CD4-positive, alpha-beta T cell treated with Interleukin-21 for 1 hour (primary cell): ENCODE measurements at places on chromosomes 7 and 10.

- no peak for DNase-seq
These were observed 581.8 kb downstream of the GRID1 start for GRCh38 chr10:85784792-85785191.

GRCh38 chr7:129422727-129423126 lies 11.5 kb upstream of the STRIP2 start:
- DNase-seq: no peak

GRCh38 chr10:113970641-113971040 lies 73.0 kb upstream of the ADRB1 start:
- DNase-seq: no peak

GRCh38 chr10:77926566-77927401 lies at the start of gene DLG5:
Gene DLG5, minus strand, starts transcription at chr10:77926755. Its CDS starts 235 bp downstream, at chr10:77926520.
- peak; percentile 13 for DNase-seq

DNA sequence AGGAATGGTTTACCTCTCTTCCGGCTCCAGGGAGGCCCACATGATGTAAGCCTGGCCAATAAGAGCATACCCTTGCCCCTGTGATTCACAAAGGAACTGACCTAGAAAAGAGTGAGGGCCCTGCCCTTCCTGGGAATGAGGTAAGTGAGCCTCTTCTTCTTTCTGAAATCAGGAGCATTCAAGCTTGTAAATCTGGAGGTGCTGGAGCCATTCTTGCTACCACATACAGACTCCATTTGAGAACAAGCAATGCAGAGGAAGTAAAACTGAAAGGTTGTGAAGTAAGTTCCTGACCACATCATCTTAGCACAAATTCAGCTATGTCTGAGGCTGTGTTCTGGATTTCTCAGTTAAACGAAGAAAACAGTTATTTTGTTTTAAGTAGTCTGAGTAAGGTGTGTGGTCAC lies 132.2 kb downstream of the CD36 start:
- no peak for DNase-seq

- no peak for DNase-seq
These were observed 22.6 kb upstream of the ABLIM1 start for GRCh38 chr10:114680543-114681117.

DNA sequence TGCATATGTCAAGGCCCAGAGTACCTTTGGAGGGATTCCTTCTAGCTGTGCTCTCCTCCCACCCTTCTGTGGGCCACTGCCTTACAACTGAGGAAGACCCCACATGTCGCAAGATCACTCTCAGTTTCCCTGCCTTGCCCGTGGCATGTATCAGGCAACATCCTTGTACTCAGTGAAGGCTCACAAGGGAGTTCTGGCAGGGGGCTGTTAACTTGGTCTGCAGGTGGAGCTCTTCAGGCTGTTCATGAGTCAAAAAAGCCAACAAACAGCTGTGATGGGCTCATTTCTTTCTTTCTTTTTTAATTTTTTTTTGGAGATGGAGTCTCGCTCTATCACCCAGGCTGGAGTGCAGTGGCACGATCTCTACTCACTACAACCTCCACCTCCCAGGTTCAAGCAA lies 513.0 kb upstream of the ANKRD30A start:
- no peak for DNase-seq

DNA sequence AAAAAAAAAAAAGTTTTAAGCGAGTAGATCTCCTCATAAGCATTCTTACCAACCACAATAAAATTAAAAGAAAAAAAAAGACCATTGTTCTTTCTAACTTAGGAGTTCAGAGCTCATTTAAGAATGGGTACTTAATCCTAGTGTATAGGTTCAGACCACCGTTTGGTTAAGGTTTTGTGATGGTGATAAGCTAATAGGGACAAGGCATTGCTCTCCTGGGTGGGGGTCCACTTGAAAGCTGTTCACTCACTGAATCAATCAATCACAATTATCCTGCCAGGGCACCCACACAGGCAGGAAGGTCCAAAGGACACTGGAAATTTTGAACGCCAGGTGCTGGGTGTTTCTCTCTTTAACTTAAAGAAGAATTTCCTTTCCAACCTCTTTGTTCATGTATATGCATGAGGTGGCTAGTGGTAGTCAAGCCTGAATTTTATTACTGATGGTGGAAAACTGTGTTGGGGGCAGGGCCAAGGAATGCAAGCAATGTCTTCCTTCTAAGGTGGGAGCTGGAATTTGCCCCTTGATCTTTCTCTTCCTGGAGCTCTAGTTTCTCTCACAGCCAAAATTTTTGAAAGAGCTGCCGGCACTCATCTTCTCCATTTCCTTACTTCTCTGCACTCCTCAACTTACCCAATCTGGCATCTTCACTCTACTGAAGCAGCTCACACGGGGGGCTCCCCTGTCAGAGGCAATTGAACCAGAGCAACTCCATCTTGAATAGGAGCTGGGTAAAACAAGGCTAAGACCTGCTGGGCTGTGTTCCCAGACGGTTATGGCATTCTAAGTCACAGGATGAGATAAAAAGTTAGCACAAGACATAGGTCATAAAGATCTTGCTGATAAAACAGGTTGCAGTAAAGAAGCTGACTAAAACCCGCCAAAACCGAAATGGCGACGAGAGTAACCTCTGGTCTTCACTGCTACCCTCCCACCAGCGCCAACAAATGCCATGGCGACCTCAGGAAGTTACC lies 7.5 kb upstream of the FAM131B start:
- DNase-seq: no peak

DNA sequence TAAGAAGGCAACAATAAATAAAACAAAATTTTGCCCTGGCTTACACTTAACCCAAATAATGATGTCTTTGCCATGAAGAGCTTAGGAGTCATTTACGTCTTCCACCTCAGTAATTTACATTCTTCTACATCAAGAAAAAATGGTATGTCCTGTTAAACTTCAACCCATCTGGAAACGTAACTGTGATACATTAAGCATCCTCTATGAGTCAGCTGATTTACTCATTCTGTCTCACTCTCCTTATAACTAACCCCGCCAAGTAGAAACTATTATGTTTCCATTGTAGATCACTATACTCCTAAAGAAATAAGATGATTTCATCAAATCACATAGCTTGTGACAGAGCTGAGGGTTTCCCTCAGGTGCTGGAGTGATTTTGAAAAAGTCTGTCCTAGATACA lies 330.7 kb downstream of the CDC14C start:
- no peak for DNase-seq

DNA sequence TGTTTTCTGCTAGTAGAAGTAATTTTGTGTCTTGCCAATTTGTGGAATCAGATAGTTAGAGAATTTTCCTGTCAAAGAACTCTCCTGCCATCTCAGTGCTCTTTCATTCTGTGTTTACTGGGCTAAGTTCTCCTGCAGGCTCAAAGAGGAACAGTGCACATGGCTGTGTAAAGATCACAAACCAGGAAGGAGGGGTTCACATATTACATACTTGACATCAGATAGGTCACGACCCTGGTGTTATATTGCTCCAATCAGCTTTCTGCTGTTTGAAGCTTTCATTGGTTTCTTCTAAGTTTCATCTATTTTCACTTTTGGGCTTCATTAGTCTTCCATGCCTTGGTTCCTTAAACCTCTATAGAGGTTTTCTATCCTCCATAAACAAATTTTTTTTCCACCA lies 13.5 kb upstream of the ELMO1 start:
- DNase-seq: no peak

GRCh38 chr7:139873593-139874301 lies 44.7 kb downstream of the TBXAS1 start:
- DNase-seq: no peak

DNA sequence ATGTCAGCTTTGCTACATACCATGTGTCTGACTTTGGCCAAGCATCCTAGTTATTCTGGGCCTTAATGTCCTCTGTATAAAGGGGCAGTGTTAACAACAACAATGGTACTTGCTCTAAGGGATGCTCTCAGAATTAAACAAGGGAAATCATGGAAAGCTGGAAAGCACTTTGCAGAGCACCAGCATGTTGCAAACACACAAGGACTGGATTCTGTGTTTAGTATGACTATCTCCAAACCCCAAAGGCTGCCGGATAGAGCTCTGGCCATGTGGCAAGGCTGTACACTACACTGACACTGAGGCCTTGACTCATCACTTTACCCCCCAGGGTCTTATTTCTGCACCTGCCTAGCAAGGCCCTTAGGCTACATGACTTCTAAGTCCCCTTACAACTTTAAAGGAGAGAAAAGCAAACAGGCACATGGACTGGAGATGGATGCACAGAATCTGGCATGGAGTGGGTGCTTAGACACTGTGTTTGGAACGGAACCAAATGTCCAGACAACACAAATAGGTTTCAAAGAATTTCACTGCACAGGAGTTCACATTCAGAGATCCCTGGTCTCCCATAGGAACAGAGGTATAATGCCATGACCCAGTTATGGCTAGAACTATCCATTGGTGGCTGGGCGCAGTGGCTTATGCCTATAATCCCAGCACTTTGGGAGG lies 74.6 kb downstream of the FAM13C start:
- no peak for DNase-seq
